Mesothelial cell of epicardium (in vitro differentiated cells): ENCODE measurements at places on chromosomes 16 and 17. TPM values are rescaled to one million over a fixed set of nuclear protein-coding genes. Genes with fewer than 3 reads are reported as not detected.

The TNFRSF13B gene
- total RNA-seq = not detected in 3 replicates

- no peak for DNase-seq
Observed at GRCh38 chr16:83343935-83344366, 463.8 kb upstream of the HSBP1 start.

DNA sequence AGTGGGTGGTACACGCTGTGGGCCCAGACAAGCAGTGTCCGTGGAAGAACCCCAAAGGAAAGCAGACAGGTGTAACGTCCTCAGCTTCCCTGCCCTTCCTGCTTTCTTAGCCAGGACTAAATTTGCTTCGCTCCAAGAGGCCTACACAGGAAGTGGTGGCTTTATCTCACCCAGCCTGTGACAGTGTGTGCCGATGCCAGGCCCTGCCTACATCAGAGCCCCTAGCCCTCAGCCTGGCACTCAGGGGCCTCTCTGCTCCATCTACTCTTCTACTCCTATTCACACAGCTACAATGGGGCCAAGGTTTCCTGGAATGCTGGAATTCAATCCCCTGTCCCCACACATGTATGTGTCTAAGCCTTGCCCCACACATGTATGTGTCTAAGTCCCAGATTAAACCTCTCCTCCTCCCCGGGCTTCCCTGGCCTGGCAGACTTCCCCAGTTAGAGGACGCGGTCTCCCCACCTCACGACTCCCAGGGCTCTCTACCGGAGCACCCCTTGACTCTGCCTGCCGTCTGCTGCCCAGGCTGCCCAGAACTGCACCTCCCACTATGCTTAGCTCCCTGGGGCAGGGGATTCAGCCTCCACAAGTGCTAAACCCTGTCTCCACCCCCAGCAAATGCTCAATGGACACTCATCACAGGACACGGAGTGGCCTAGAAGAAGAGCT lies 8.2 kb downstream of the PGAP3 start:
- no peak for DNase-seq

The FBXL16 gene
- total RNA-seq = 0.18 to 0.85 TPM (median 0.23 TPM) in 3 replicates

GRCh38 chr17:44940317-44940716 lies 7.3 kb downstream of the KIF18B start:
- no peak for DNase-seq

- DNase-seq = no peak
Observed at GRCh38 chr16:88883946-88884345, 17.5 kb upstream of the PABPN1L start.

The GAS2L2 gene
- 0.09 to 0.20 TPM (median 0.11 TPM) in 3 replicates for total RNA-seq

The CLDN7 gene
- 79.2 to 86.1 TPM (median 79.9 TPM) in 3 replicates for total RNA-seq

DNA sequence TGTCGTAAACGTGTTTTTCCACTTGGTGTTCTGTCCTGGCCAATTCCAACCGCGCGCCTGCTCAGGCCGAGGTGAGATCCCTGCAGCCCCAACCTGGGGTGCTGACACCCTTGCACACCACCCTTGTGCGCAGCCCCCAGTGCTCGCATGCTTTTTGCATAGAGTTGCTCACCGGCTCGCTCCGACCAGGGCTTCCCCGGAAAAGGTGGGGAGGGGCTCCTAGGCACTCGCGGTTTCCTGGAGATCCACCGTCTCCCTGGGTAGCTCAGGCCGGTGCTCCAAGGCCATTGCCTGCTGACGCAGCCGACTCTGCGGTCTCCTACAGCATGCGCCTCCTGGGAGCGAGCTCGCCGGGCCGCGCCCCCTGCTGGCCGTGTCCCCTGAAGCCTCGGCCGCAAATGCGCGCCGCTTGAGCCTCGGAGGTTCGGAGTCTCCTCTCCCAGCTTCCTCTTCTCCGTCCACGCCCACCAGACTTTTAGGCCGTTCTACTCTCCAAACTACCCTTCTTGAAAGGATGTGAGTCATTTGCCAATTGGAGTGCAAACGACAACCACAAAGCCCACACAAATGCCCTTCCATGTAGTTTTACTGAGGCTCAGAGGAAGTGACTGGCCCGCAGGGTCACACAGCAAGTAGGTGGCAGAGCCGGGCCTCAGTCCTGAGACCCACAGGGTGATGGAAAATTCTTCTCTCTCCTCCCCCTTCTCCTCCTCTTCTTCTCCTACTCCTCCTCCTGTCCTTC lies 7.2 kb upstream of the PDP2 start:
- DNase-seq = peak; percentile 81

- no peak for DNase-seq
Observed at GRCh38 chr17:81392909-81393654, 2.2 kb upstream of the BAHCC1 start.

DNA sequence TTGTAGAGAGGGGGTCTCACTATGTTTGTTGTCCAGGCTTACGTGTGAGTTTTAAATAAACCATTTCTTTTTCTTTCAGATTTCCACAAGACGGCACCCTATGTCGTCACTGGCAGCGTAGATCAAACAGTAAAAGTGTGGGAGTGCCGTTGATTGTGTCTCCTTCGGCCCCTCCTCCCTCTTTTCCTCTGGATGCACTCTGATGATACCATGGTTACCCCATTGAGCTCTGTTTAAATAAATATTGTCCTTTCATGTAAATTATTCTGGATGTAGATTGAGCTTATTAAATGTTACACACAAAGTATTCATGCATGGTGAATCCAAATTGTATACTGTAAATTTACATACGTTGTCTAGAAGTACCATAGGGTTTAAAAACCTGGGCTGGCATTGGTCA lies 29.9 kb downstream of the CLUH start:
- no peak for DNase-seq

DNA sequence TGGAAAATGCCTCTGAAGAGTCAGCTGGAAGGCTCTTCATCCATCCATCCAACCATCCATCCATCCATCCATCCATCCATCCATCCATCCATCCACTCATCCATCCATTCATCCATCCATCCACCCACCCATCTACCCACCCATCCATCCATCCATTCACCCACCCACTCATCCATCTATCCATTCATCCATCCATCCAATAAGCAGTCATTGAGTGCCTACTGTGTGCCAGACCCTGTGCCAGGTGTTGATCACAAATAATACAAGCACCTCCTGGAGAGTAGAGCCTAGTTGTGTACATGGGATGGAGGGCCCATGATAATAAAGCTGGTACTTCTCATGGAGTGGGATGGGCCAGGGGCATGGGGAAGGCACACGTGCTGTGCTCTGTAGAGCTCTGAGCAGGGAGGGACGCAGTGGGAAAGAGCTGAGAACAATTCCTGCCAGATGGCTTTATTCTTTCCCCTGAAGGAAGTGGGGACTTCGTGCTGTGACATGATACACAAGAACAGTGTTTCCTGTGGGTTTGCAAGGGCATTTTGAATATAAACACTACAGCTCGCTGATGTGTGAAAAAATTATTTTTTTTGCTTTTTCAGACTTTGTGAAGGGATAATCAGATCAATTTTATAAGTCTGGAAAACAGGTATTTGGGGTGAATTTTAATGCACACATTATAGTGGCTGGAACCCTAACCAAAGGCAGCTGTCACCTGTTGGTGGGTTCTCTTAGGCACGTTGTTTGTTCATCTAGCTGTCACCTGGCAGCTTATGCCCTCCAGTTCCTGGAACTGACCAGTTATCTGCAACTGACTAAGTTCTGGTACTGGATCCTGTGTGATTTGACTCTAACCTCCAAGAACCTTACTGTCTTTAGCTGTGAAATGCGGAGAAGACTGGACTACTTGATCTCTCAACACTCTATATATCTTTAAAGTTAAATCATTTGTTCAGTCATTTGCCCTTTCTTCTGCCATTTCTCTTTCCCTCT lies 61.3 kb downstream of the PRKCB start:
- DNase-seq = no peak
